NCI-H1048 (cell line): ENCODE measurements at places on chromosomes 3 and 15.

DNA sequence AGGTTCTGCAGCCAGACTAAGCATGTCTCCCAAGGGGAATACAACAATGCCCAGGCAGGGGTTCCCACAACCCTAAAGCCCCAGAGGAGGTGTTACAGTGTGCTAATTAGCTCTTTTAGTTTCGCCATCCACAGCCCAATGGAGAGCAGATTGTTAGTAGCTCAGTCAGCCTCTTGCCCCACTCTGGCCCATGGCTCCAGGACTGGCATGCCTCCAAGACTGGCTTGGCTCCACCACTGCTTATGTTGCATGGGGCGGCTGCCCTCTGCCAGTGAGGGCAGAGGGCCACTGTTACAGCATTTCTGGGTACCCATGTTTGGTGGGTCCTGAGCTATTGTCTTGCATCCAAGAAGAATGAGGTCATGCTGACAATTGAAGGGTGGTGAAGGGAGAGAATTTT, 231.1 kb upstream of the MDFIC2 start:
- no peak for DNase-seq

DNA sequence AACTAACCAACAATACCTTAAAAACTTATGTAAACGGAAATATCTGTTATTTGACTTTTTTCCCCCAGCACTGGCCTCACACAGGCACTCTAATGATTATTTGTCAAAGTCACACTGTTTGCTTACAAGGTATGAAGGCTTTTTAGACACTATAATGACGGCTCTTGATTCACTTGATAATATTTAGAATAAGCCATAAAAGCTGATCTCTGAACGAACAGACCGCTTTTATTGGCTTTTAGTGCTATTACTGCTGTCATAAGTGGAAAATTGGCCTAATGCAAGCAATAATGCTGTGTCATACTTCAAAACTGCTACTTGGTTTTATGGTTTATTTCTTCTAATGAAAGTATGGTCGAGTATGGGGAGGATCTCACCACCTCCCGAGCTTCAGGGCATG, 35.1 kb downstream of the MDFIC2 start:
- DNase-seq, result no peak

DNA sequence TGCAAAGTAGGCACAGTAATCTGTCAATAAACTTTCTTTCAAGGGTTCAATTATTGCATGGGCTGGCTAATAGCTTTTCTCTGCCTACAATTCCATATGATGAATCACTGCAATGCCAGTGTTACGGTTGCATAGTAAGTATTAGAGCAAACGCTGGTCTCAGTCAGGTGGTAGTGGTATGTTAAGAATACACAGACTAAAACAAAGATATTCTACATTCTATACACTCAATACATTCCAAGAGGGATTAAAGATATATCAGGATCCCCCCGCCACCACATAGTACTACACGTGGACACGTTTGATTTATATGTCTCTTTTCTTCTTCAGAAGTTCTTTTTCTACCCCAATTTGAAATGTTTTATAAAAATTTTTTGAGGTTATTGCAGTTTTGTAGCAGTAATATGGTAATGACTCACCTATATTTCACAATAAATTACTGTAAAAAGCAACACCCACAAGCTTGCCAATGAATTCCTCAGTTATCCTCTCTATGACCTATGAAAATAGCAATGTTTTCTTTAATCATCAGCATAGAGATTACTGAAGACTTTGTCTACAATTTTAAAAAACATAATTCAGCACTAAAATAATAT, 68.2 kb downstream of the CD200R1L start:
- no peak for DNase-seq

DNA sequence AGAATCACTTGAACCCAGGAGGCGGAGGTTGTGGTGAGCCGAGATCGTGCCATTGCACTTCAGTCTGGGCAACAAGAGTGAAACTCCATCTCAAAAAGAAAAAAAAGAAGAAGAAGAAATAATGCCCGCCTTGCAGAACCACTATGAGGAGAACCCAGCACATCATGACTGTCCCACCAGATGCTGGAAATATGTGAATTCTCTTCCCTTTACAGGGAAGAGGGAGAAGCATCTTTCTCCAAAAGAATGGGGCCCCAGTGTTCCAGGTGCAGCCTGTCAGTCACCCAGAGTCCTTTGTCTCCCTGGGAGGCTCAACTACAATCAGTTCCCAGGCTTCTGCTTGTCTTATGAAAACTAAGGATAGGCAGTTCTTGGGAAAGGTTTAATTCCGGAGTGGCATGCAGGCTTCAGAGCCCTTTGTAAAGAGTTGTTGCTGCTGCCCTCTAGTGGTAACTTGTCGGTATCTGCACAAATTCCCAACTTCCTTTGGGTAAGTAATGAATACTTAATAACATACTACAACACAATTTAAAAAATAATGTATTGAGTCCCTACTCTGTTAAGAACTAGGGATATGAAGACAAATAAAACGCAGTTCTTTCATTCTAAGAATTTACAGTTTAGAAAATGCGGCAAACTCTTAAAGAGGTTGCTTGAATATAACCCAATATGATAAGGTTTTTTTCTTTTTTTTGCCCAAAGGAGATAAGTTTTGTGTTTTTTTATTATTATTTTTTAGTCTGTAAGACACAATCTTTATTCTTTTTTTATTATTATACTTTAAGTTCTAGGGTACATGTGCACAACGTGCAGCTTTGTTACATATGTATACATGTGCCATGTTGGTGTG, 18.6 kb upstream of the TICRR start:
- DNase-seq, result peak; percentile 33

DNA sequence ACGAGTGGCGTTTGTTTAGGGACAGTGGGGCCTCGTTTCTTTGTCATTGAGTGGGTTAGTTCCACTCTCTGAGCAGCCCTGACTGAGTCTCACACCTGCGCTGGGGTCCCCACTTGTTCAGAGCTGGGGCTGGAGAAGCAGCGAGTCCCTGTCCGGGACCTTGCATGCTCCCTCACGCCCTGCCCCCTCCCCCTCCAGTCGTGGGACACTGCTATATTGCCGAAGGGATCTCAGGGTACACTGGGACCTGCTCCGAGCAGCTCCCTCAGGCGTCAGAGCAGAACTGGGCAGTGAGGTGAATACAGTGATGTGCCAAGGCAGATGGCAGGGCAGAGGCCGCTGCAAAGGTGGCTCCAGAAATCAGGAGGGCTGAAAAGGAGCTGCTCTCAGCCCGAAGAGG, 59.9 kb upstream of the KLF13 start:
- no peak for DNase-seq

GRCh38 chr15:44596511-44597010, 59.6 kb downstream of the EIF3J start:
- DNase-seq, result no peak

GRCh38 chr3:36893137-36893557, 51.7 kb downstream of the TRANK1 start:
- no peak for DNase-seq

- no peak for DNase-seq
Measured at GRCh38 chr3:148718982-148719862, 21.5 kb downstream of the AGTR1 start.

DNA sequence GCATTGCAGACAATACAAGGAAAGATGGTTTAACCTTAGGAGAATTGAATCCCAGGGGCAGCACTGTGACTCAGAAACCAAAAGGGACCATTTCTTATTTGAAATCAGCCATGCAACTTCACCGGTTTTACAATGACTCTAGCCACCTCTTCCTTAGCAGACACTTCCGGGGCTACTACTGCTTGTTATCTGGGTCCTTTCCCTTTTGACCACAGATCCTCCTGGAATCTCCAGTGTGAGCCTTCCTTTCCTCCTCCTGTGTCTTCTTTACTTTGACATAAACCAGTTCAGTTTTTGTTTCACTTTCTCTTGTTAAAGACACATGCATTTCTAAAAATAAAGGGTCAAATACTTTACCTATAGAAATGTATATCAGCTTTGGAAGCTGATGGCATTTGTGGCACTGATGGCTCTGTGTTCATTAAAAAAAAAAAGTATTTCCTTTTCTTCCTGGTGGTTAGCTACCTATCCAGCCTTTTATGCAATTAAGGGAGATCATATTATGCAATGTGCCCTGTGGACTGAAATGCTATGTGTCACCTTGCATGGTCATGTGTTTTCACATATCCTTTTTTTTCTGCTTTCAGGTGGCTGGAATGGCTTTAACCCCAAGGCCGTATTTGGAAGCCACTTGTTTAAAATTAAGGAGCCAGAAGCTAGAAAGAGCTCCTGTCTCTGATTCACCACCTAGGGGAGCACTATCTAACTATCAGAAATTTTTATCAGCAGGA, 296.2 kb downstream of the CHL1 start:
- no peak for DNase-seq

- no peak for DNase-seq
Measured at GRCh38 chr3:71987828-71988227, 202.9 kb upstream of the PROK2 start.

DNA sequence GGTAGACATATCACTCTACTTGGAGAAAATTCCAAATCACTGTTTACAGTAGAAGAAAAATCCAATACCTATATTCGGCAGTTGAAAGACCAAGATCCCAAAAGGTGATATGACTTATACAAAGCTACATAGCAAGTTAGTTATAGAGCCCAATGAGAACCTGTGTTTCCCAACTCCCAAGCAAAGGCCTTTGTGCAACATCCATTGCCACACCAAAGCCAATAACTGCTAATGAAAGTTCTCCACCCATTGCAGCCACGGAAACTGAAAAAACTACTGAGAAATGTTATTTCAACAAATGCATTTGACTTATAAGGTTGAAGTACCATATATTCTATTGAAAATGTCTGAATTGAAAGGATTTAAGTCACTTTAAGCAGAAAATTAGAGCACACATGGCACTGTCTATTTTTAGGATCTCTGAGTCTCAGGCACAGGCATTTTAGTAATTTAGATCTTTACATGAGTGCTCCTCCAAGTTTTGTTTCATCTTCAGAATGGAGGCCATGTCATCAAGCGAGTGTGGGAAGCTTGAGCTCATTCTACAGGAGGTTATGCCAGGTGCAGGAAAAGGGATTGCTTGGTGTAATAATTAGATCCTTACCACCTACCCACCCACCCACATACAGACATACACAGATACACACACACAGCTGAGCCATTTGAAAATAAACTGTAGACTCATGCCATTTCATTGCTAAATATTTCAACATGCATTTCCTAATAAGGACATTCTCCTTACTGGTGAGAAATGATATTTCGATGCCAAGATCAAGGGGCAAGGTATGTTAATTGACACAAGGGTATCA, 19.7 kb upstream of the ANO10 start:
- no peak for DNase-seq

- DNase-seq, result no peak
Measured at GRCh38 chr3:143367171-143367570, 247.6 kb downstream of the CHST2 start.

GRCh38 chr3:120192159-120192558, 92.9 kb downstream of the GPR156 start:
- DNase-seq, result no peak

DNA sequence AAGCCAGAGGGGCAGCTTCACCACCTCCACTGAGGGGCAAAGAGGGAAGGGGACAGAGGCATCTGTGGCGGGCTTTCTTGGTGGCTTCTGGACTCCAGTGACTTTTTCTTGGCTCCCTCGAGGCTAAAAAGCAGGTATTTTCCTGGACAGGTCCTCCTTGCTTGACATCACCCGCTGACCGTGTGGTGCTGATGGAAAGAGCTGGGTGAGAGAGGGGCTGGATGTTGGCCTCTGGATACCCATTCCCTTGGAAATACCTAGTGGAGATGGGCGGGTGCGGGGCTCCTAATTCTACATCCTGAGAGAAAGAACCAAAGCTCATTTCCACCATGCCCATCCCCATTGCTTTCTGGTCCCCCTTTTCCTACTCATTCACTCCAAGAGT, 47.1 kb upstream of the TSEN2 start:
- no peak for DNase-seq

DNA sequence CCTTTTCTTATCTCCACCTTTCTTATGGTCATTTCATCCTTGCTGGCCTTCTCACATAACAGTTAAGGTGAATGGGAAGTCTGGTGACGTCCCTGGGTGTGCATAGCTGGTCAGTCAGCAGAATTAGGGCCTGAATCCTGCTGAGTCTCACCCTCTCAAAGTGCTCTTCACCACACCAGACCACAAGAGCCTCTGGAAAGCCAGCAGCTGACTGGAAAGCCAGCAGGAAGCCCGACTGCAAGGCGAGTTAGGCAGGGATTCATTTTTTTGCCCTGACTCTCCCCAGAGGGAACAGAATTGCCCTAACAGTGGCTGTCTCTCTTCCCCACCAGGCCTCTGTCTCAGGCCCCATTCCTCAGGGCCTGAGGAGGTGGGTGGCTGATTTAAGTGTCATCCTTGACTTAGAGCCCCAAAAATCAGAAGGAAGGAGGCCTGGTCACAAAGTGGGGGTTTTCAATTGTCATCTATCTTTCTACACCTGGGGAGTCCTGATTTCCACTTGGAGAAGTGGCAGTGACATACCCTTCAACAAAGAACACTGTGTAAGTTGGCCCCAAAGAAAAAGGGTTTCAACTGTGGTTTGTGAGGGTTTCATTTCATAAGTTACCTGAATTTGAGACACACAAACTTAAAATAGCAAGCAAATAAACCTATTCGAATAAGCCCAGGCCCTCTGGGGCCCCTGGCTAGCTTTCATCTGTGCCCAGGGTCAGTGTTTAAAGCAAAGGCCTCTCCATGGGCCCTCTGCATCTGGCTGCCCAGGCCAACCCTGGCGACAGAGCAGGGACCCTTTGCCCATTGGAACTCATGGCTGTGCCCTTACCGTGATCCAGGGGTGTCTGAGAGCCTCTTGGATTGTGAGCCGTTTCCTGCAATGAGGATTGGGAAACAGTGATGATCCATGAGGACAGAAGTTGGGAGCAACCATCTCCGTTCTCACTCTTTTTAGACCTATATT, 90.5 kb upstream of the HERC1 start:
- DNase-seq, result no peak

- no peak for DNase-seq
Measured at GRCh38 chr15:68295014-68295805, 17.7 kb downstream of the FEM1B start.

- DNase-seq, result no peak
Measured at GRCh38 chr3:186529201-186529999, 14.8 kb downstream of the CRYGS start.

- DNase-seq, result no peak
Measured at GRCh38 chr15:57398336-57398735, 22.0 kb downstream of the CGNL1 start.

- DNase-seq, result no peak
Measured at GRCh38 chr3:117063930-117064329, 354.4 kb downstream of the TUSC7 start.

DNA sequence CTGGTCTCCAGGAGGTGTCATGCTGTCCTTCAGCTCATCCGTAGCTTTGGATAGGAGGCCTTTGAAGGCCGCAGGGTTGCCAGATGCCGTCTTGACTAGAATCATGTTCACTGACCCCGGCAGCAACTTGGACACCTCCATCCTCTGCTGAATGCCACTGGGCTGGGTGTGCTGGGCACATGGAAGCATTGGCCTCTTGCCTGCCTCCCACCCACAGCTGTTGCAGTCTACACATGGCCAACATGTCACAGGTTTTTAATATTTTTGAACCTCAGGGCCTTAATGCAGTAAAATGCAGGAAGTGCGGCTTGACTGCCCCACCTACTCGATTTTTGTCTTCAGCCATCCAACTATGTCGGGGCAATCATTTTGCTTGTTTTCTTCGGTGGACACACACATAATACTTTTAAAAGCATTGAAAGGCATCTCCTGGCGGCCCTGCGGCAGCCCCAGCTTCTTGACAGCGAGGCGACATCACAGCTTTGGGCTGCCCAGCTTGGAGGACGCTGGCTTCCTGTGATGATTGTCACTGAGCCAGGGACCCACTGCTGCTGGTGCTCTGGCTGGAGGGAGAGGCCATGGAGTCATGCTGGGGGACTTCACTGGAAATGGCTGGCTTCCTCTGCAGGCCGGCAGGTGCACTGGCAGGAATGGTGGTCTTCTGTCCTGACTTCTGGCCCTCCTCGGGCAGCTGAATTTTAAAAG, 31.6 kb upstream of the ACAD9 start:
- no peak for DNase-seq
